ENCODE measurements at places on chromosomes 1 and 21.

DNA sequence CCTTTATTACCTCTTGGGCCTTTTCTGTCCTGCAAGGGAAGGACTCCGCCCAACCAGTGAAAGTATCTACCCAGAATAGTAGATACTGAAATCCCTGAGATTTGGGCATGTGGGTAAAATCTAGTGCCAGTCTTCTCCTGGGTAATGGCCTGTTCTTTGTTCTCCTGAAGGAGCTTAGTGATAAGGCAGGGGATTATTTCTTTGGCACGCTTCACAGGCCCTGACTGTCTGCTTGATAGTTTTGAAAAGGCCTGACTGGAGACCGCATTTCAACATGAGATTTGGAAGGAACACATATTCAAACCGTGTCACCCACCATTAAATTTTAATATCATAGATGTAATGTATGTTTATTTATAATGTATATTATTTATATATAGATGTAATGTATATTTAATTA is 48.9 kb downstream of the RASAL2 start:
- DNase-seq, result no peak

- no peak for DNase-seq
Measured at GRCh38 chr1:157932069-157932468, 61.4 kb upstream of the KIRREL1 start.

- DNase-seq, result no peak
Measured at GRCh38 chr1:205662135-205662738, 18.1 kb downstream of the SLC45A3 start.

GRCh38 chr1:145975216-145975615 is 10.7 kb downstream of the POLR3GL start:
- no peak for DNase-seq

GRCh38 chr1:220734571-220735326 is 13.4 kb upstream of the MTARC2 start:
- DNase-seq, result no peak

- no peak for DNase-seq
Measured at GRCh38 chr1:168613691-168614231, 37.4 kb downstream of the XCL1 start.

DNA sequence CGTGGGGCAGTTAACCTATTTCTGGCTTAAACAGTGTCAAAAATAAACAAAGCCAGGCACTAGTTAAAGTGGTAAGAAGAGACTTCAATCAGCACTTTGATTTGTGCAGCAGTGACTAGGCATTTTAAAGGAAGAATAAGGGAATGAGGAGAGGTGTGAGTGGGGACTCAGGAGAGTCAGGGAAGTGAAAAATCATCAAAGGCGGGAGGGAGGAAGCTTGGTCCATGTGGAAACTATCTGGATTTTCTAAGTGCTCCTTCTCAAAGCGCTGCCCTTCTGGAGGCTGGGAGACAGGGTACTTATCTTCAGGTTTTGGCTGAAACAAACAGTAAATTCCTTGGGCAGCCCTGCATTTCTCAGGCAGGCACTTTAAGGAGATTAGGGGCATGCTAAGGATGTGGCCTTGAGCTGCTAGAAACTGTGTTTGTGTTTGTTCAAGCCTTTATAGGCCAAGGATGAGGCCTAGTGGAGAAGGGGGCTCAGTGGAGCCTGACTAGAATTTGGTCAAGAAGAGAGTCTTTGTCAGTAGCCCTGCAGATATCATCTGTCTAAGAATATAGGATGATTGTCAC is 486.5 kb downstream of the SIPA1L2 start:
- DNase-seq, result no peak

GRCh38 chr1:1185101-1185765 is 11.6 kb downstream of the TTLL10 start:
- DNase-seq, result no peak

- DNase-seq, result peak; percentile 35
Measured at GRCh38 chr1:58968360-58968952, 184.6 kb upstream of the JUN start.

DNA sequence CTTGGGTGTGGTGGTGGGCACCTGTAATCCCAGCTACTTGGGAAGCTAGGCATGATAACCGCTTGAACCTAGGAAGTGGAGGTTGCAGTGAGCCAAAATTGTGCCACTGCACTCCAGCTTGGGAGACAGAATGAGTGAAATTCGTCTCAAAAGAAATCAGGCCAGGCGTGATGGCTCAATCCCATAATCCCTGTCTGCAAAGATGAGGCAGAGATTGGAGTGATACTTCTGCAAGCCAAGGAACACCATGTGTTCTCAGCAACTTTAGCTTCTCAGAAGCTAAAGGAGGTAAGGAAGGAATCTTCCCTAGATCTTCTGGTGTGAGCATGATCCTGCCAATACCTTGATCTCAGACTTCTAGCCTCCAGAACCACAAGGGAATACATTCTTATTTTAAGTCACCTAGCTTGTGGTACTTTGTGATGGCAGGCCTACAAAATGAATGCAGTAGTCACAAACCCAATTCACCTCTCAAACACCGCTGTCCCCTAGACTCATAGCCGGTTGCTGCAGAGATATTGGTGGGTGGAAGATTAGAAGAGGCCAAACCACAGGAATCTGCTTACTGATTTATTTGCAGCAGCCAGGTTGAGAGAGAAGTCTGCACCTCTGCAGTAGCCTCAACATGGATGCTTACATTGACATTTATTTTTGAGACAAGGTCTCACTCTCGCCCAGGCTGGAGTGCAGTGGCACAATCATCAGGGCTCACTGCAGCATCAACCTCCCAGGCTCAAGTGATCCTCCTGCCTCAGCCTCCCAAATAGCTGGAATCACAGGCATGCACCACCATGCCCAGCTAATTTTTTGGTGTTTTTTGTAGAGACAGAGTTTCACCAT is 18.6 kb downstream of the L1TD1 start:
- no peak for DNase-seq

- DNase-seq, result no peak
Measured at GRCh38 chr1:94698356-94698755, 121.8 kb upstream of the SLC44A3 start.

DNA sequence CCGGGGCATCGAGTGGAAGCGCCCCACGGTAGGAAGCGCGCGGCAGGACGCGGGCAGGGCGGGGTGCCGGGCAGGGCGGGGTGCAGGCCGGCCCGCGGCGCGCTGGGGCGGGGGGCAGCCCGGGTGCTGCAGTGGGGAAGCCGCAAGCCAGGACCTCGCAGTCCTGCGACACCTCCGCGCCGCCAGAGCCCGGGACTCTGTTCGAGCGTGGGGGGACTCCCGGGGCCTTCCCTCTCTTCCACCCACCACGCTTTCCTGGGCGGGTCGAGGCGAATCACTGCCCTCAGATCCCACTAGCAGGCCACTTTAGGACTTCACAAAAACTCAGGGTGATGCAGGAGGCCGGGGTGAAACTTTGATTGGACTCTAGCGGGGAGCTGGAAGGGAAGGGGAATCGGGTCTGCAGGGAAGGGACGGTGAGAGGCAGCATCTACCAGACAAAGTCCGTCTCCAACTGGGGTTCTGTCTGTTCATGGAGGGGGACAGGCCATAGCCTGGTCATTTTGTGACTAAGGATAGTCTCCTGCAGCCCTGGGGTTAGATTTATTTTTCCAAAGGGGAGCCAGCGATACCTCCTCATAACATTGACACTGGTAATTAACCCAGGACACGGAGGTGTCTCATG is 623 bp downstream of the CAPN2 start:
- no peak for DNase-seq

DNA sequence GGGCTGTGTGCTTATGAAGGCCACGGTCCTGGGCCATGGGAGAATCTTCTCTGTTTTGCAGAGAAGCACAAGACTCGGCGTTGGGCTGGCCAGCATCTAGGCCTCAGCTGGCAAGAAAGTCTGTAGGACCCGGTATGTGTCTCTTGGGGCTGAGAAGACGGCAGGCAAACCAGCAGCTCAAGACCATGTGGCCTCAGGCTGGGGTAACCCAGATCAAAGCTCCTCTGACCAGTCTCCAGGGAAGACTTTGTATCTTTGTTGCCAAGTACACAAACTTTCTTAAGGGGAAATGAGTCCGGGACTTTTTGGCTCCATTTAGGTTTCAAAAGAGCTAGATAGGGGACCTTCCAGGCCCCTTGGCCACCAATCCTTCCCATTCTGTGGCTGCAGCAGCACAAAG is 60.1 kb downstream of the PTP4A2 start:
- no peak for DNase-seq

GRCh38 chr1:18175530-18176377 is 68.2 kb downstream of the IGSF21 start:
- no peak for DNase-seq

DNA sequence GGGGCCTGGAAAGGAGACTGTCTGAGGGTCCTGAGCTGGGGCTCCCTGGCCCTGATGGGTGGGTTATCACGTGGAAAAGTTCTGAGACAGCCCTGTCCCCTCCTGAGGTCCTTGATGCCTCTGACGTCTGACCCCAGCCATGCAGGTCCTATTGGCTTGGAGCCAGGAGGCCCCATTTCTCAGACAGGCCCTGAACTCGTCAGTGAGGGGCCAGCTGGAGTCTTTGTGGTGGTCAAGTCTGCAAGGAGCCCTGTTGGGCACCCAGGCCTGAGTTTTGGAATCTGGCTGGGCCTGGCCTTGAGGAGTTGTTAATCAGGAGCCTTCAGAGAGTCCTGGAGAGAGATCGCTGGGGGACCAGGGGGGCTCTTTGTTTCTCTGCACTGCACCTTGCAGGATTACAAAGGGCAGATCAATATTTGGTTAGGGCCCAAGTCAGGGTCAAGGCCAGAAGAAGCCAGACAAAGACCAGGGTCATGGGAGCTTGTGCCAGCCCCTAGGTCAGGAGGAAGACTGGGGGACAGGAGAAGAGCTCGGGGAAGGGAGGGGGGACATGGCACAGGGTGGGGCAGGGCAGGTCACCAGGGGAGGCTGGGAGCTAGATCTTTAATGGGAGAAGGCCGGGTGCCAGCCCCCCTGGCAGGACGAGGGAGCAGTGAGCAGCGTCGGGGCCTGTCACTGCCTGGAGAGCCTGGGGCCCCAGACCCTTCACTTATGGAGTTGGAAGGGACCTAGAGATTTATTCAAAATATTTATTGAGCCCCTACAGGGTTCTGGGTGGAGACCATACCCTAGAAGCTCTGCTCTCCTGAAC is 83.2 kb downstream of the PTPRU start:
- DNase-seq, result no peak

DNA sequence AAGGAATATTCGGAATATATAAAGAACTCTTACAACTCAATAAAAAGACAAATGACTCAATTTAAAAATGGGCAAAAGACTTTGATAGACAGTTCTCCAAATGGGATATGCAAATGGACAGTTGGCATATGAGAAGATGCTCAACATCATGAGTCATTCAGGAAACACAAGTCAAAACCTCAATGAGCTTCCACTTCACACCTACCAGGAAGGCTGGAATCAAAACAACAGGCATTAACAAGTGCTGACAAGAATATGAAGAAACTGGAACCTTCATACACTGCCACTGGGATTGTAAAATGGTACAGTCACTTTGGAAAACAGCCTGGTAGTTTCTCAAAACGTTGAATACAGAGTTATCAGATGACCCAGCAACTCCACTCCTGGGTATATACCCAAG is 17.2 kb downstream of the PGBD5 start:
- no peak for DNase-seq

DNA sequence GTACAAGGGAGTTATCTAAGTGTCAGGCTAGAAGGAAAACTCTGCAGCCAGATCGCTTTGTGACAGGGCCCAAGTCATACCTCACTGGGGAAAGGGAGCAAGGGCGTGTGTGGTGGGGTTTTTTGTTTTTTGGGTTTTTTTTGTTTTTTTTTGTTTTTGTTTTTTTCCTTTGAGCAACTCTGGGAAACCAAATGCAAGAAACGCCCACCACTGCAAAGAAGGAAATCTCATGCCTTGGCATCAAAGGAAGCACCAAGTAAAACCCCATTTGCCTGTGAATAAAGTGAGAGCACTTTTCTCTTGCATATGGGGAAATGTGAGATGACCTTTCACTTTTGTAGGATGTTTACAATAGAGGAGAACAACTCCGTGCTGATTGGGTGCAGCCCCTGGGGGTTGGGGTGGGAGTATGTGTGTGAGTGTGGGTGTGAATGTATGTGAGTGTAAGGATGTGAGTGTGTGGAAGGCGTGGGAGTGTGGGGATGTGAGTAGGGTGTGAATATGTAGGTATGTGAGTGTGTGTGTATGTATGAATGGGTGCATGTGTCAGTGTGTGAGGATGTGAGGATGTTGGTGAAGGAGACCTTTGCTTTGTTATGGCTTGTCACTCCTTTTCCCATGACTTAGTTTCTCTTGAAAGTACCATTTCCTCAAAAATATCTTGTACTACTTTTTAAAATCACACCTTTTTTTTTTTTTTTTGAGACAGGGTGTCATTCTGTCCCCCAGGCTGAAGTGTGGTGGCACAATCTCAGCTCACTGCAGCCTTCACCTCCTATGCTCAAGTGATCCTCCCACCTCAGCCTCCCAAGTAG is 34.6 kb downstream of the IL12RB2 start:
- DNase-seq, result no peak

DNA sequence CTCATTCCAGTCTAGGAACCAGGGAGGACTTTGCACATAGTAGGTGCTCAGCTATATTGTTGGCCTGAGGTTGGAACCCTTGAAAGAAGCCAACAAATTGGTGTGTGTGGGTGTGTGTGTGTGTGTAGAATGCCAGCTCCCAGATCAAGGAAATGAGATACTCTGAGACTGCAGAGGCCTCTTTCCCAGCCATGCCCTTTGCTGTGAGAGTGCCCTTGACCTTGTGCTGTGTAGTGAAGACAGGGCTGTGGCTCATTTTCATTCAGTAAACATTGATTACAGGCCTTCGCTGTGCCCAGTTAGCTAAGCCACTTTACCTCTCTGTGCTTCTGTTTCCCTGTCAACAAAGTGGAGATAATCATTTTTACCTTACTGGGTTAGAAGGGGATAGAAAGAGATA is 3.2 kb downstream of the CYP4B1 start:
- no peak for DNase-seq

DNA sequence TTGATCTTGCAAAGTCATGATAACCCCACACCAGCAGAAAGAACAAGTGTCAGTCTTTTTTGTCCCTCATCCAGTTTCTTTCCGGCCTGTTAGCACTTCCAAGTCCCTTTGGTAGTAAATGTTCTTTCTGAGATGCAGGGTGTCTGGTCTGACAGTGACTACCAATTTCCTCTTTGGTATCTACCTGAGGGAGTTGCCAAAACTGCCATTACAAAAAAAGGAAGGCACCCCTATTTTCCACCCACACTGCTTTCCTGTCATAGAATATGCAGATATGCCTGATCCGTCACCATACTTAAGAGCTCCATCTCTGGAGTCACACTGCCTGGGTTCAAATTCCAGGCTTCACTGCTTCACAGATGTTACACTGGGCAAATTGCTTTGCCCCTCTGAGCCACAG is 72.4 kb downstream of the ZNF281 start:
- no peak for DNase-seq

- DNase-seq, result no peak
Measured at GRCh38 chr1:229147072-229147471, 123.8 kb upstream of the RAB4A start.

DNA sequence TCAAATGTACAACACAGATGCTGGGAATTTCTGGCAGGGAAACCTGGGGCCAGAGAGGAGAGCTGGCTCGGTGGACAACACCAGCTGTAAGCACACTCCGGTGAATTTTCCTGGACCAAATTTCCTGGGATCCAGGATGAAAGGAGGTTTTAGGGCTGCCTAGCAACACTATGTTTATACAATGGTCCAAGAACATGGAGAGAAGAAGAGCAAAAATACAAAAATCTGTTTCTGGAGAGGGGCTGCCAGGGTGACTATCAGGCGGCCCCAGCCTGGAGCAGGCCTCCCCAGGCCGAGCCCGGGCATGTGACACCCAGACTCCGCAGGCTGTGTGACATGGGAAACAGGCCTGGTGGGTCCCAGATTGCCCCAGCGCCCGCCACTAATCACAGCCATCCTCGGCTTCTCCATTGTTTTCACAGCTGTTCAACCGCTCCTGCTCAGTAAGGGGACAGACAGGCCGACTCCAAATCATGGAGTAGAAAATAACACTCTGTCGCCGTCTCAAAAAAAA is 336.0 kb upstream of the NFIA start:
- no peak for DNase-seq

All from hematopoietic multipotent progenitor cell treated with erythropoietin and hydrocortisone succinate and interleukin-3 and kit ligand, for 8 days (in vitro differentiated cells).